SJSA1 (cell line): ENCODE measurements at places on chromosomes 11 and 22. TPM values are rescaled to one million over a fixed set of nuclear protein-coding genes. Genes with fewer than 3 reads are reported as not detected.

F2 gene
- not detected in 2 replicates for total RNA-seq

SAC3D1 gene
- 35.8 and 69.9 TPM in 2 replicates for total RNA-seq

RAB38 gene
- not detected in 2 replicates for total RNA-seq

SIAE gene
- 2.8 and 4.7 TPM in 2 replicates for total RNA-seq

- no peak for DNase-seq
These were observed 45.8 kb upstream of the TH start for GRCh38 chr11:2217211-2218030.

DNA sequence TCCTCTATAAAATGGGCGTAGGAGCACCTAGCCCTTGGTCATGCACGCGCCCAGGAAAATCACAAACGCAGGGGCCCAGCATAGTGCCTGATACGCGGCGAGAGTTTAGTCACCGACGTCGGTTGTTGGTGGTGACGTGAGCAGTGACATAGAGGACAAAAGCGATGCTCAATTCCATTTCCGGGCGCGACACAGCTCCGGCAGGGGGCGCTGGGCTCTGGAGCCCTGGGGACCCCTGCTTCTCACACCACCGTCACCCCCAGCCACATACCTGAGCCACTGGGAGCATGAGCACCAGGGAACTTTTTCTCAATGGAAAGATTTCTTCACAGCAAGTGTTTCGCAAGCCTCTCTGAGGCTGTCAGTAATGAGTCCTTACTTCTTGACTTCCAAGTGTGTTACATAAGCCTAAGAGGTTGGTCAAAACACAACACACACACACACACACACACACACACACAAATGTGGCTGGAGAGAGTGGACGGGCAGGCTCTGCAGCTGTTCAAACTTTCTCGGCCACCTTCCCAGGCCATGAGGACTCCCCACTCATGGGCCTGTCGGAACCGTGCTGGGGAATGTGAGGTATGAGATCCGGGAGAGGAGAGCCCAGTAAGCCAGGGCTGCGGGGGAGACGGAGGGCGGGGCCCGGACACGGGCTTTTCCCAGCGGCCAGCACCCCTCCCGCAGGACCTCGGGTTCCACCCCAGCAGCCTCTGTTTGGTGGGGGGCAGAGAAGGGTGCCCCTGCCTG, 36.9 kb upstream of the LINC01488 start:
- DNase-seq: no peak

DNA sequence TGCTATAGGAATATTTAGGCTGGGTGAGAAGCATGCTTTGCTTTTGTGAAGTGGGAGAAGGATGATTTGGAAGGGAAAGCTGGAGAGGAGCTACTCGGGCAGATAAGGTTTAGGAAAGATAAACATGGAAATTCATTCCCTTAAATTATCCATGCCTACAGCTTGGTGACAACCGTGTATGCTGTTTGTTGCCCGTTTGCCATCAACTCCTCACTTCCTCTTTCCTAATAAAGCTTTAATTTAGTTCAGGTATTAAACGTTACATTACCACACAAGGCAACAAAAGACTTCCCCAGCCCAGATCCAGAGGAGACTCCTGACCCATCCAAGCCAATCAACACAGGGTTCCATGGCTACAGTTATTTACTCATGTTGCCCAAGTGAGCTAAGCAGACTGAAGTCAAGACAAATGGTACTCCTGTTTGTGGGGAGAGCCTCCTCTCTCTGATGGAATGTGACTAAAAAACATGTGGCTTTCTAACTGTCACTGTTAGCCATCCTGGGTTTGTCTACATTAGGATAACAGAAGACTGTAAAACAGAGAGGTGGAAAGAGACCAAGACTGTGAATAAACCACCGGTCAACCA, 101.7 kb upstream of the GRAMD1B start:
- no peak for DNase-seq

- no peak for DNase-seq
These were observed 79.6 kb downstream of the EMSY start for GRCh38 chr11:76524461-76524860.

- no peak for DNase-seq
These were observed 2.8 kb downstream of the EMID1 start for GRCh38 chr22:29208502-29208862.

- peak; percentile 68 for DNase-seq
These were observed 29.3 kb downstream of the CELF1 start for GRCh38 chr11:47523490-47524225.

DNA sequence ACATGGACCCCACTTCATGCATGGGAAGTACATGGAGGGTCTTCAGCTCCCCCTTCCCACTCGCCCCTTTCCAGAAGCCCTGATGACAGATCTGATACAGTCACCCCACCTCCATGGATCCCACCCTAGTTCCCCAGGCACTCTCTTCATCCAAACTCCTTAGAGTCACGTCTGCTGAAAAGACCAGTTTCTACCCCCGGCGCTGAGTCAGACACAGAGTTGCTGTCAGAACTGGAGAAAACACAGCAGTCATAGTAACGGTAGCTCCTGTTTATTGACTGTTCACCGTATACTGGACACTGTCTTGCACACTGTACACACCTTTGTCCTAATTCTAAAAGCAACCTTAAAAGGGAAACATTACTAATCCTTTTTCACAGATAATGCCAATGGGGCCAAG, 29.1 kb downstream of the DRD2 start:
- DNase-seq: no peak

DNA sequence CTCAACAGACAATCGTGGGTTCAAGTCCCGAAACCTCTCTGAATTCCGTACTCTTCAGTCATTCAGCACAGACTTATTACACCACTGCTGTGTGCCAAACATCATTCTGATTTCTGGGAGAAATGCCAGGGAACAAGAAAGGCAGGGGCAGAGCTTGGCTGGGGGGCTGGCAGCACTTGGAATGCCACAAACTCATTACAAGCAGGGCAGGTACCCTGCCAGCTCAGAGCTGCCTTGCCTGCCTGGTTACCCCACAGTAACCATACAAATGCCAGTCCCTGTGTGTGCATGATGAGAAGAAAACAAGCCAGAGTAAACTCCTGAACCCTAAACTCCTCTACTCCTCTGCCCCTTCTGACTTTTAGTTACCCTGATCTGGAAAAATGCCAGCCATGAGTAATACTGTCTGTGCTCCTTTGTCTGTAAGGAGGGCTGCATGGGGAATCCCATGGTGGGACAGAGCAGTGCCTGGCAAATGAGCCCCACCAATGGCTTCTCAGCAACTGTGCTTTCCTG, 6.9 kb upstream of the RAD9A start:
- DNase-seq: no peak

GRCh38 chr22:23401111-23401909, 178.8 kb downstream of the IGLL1 start:
- peak; percentile 96 for DNase-seq

DNA sequence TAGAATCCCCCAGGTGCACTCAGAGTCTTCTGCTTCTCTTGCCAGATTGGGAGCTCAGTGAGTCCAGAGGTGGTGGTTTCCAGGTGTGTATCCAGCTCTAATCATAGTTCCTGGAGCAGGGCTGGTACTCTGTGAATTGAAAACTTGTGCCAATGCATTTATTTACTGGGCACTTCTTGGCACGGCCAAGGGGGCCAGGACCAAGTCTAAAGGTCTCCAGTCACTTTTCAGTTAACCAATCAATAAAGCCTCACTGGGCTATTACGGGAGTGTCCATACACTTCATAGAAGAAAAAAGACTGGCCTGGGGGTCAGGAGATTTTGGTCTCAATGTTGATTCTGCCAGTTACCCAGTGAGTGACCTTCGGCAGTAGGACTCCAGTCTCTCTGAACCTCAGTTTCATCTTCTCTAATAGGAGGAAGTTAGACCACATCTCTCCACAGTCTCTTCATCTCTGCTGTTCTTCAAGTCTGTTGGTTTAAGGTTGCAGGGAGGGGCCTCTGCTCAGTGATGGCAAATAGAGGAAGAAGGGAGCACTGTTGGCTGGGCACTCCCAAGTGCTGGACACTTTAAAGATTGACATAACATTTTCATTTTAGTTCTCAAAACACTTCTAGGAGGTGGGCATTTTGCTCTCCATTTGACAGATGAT, 188.5 kb upstream of the E2F8 start:
- DNase-seq: no peak

GRCh38 chr11:19012636-19013035, 47.9 kb downstream of the MRGPRX2 start:
- DNase-seq: no peak

DNA sequence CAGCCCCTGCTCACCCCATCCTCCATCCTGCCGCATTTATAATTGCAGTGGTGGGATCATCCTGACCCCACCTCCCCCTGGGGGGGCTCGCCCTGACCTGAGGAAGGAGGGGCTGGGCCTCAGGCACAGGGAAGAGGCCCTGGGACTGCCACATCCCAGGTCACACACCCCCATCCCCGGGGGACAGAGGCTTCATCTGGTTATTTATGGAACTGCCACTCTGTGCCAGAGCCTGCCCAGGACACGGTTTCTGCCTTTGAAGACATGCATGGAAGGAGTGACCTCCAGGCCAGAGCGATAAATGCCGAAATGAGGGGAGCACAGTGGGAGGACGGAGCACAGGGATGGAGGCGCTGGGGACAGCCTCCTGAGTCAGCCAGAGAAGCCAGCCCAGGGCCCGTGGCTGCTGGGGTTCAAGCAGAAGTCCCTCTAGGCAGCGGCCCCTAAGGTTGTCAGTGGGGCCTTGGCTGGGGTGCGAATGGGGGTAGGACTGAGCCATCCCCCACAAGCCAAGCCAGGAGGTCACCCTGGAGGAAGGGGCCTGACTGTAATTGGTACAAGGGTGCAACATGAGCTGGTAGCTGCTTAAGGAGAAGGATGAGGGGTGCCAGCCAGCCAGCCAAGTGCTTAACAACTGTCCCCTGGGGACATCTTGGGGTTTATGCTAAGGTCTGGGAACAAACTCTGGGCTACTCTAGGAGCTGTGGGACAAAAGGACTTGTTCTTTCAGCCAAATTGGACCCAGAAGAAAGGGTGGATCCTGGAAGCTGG, 51.4 kb upstream of the SHISAL1 start:
- no peak for DNase-seq

DNA sequence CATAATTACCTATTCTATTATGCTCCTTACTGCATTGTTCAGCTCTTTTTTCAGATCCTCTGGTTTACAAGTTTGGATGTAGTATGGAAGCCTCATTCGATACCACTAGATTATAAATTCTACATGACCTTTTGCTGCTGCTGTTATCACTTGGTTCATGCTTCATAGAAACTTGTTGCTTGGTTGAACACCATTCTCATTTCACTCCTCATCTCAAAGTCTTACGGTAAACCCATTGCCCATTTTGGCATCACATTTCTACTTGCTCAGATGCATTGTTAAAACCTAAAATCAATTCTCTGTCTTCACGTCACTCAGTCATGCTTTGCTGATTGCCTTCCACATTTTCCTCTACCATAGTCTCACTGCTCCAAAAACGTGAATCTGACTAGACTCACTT, 155.5 kb upstream of the DDI1 start:
- no peak for DNase-seq

DNA sequence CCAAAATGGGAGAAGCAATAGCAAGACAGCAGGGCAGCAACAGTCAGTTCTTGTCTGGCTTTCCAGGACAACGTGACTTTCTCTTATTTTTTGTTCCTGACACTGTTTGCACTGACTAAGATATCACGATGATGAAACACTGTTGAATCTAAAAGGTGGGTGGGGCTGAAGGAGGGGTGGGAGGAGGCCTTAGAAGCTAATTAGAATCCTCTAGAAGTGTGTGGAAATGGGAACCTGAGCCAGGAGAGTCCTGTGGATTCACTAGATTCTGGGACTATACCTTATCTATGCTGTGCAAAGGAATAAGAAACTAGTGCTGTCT, 300.3 kb downstream of the ST3GAL4 start:
- DNase-seq: no peak
